ENCODE measurements at places on chromosomes 13 and 19.
A peak's percentile ranks its signal among the peaks of the same experiment; 100 is the strongest.

DNA sequence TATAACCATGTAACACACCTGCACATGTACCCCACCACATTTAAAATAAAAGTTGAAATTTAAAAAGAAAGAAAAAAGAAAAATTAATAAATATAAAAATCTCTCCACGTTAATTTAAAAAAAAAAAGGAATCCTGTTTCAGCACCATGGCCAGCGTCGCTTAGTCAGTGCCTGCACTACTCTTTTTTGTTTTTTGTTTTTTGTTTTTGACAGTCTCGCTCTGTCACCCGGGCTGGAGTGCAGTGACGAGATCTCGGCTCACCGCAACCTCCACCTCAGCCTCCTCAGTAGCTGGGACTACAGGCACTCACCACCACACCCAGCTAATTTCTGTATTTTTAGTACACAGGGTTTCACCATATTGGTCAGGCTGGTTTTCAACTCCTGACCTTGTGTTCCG lies 835.9 kb downstream of the UQCRFS1 start:
- DNase-seq, result peak; percentile 43

DNA sequence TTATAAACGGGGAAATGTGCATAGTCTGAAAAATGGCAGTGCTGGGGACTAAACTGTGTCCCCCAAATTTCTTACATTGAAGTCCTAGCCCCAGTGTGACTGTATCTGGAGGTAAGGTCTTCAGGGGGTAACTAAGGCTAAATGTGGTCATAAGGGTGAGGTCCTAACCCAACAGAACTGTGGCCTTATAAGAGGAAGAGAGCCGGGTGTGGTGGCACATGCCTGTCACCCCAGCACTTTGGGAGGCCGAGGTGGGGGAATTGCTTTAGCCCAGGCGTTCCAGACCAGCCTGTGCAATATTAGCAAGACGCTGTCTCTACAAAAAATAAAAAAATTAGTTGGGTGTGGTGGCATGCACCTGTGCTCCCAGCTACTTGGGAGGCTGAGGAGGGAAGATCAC lies 17.8 kb downstream of the PROZ start:
- DNase-seq, result no peak

- DNase-seq, result peak; percentile 42
These were observed 921.8 kb downstream of the UQCRFS1 start for GRCh38 chr19:28290963-28291657.

- peak; percentile 82 for DNase-seq
These were observed 3.7 kb upstream of the C2CD4C start for GRCh38 chr19:412356-413355.

DNA sequence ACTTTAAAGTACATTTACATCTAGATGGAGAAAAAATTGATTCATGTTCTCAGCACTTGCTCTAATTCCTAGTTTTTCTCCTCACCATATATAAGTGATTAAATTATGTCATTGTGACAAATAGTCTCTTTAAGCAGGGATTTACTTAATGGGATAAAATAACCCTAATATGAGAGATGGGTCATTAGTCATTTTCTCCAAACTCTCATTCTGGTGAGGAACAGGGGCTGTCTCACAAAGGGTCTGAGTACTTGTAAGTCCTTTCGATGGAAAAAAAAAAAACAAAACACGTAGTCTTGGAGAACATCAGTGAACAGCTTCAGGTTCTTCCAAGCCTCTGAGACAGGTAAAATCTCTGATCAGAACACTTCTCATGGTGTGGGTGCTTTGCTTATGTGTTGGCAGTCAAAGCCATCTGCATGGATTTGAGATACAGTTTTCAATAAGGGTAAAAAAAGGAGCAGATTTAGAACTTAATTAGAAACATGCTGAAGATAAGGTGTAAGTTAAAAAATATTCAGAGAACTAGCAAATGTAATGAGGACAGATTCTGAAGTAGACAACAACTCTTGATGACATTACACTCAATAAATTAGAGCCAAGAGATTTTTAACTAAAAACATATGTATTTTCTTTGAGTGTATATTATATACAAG lies 1668.9 kb upstream of the MIR17HG start:
- DNase-seq, result no peak

DNA sequence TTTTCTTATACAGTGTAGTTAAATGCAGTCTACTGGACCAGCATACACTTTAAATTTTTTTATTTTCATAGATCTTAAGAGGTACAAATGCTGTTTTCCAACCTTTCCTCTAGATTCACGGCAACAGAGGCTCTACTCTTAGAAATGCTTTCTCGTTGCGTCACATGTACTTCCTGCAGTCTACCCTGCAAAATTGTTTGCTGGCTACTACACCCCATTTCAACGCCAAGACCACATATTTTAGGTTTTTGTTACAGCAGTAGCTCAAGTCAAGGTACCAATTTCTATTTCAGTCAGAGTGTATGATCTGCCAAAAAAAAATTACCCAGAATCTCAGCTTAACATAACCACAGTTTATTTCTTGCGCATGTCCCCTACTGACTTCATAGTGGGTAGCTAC lies 94.1 kb downstream of the TNFSF13B start:
- DNase-seq, result no peak

DNA sequence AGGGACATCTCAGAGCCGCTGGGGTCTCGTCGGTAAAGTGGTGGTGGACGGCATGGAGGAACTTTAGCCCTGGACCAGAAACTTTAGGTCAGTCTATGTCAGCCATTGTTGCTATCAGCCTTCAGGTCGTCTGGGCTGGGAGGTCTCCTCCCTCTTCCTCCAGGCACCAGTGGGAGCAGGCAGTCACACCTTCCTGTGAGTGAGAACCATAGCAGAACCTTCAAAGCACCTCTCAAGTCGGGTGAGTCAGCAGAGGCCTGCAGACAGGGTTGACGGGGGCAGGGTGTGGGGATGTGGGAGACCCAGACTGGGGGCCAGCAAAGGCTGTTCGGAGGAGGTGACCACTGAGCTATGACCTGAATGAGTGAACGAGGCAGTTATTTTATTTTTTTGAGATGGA lies 15.4 kb upstream of the SBNO2 start:
- peak; percentile 2 for DNase-seq

- no peak for DNase-seq
These were observed 405.9 kb downstream of the ZNF536 start for GRCh38 chr19:30778061-30778460.

- peak; percentile 94 for DNase-seq
These were observed 1.6 kb downstream of the MEX3D start for GRCh38 chr19:1566392-1567115.

- no peak for DNase-seq
These were observed 30.1 kb downstream of the SIGLEC7 start for GRCh38 chr19:51172223-51172622.

GRCh38 chr13:110272227-110272626 lies 34.7 kb downstream of the COL4A1 start:
- DNase-seq, result no peak

GRCh38 chr19:41792513-41793413 lies 3.6 kb upstream of the CEACAM3 start:
- DNase-seq, result peak; percentile 79

DNA sequence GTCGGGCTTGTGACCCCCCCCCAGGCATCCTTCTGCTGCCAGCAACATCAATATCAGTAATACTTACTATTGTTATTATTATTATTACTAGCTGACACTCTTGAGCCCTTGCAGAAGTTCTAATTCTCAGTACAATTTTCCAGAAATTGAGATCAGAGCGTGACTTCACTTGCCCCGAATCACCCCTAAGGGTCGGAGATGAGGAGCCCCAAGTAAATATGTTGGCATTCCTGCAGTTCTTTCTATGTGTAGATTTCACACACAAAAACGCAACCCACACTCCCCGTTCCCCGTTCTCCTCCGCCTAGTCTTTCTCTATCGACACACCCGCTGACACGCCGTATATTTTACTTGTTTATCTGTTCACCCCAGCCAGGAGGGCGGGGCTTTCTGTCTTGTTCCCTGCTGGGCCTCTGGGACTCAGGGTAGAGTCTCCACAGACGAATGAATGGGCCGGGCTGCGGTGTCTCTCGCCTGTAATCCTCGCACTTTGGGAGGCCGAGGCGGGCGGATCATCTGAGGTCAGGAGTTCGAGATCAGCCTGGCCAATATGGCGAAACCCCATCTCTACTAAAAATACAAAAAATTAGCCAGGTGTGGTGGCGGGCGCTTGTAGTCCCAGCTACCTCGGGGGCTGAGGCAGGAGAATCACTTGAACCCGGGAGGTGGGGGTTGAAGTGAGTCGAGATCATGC lies 14.7 kb downstream of the TLE5 start:
- DNase-seq, result peak; percentile 92

GRCh38 chr13:28037399-28037798 lies 48.9 kb upstream of the URAD start:
- DNase-seq, result no peak
